ENCODE measurements at places on chromosomes 11 and 22. TPM values are rescaled to one million over a fixed set of nuclear protein-coding genes. Genes with fewer than 3 reads are reported as not detected.

Gene ADM2
- total RNA-seq: 7.6 TPM

Gene GSTP1
- total RNA-seq: 198 TPM

Gene DMC1
- total RNA-seq: 12.5 TPM

Gene MUC2
- not detected for total RNA-seq

Gene MAPK12
- total RNA-seq: 4.8 TPM

Gene GGTLC3
- not detected for total RNA-seq

Data from activated CD4-positive, alpha-beta memory T cell treated with anti-CD3 and anti-CD28 coated beads, Interleukin-2, amount 10 ng/mL, durations not matched to agents 7 days and 5 days (primary cell).